ENCODE measurements at places on chromosomes 11 and 22.

DNA sequence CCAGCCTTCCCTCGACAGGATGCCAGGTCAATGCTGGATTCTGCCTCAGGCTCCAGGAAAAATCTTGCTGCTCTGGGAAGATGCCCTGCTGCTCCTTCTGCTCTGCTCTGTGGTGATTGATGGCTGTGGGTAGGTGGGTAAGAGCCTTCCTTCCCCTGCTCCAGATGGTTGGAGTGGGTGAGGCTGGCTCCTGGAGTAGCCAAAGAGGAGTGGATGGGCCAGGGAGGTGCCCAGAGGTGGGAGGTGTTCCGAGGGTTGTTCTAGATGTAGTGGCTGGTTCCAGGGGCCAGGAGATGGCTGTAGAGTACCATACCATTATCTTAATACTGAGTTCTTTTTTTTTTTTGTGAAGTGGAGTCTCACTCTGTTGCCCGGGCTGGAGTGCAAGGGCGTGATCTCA is 99.6 kb upstream of the THY1 start:
- no peaks in the 10 kb centered on the region for H3K36me3 ChIP-seq
- H3K27ac ChIP-seq = no peak overlapping the region
- no peak overlapping the region for H3K4me3 ChIP-seq
- no peaks in the 10 kb centered on the region for H3K4me1 ChIP-seq
- no peaks in the 10 kb centered on the region for H3K27me3 ChIP-seq
- DNase-seq = no peak

DNA sequence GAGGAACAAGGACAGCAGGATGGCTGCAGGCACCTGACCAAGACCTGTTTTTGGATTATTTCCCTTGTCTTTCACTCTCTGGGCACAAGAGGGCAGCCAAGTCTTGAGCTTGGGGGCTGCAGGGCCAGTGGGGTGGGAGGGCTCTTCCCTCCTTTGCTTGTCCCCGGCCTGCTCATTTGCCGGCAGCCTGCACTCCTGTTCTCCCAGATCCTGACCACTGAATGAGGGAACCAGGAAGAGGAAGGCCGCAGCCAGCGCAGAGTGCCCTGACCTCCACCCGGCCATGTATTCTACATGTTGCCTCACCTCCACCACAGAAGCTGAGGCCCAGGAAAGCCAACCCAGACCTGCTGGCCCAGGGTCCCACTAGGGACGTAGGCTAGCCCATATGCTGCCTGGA is 15.5 kb upstream of the NNMT start:
- H3K36me3 ChIP-seq = no peaks in the 10 kb centered on the region
- no peak overlapping the region for H3K4me3 ChIP-seq
- no peak overlapping the region for H3K27ac ChIP-seq
- H3K27me3 ChIP-seq = peaks cover 7% of the 10 kb centered on the region
- DNase-seq = no peak

DNA sequence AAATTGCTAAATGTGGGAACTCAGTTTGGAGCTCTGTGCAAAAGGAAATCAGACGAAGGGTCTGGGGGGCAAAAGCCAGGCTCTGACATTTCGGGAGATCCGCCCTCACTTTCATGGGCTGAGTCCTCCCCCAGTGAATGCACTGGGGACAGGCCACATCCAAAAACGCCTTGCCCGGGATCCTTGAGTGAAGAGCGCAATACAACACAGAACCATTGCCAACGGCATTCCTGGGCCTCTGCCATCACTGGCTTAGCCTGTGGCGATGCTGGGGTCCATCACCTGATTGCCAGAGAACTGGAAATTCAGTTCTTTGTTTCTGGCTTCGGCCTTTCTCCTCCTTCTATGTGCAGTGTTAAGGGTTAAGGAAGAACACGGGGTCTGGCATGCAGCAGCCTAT is 297.9 kb downstream of the SHANK2 start:
- no peaks in the 10 kb centered on the region for H3K36me3 ChIP-seq
- no peak for DNase-seq
- no peak overlapping the region for H3K4me3 ChIP-seq
- no peak overlapping the region for H3K27ac ChIP-seq

- no peak for DNase-seq
- H3K4me3 ChIP-seq = no peak overlapping the region
- no peaks in the 10 kb centered on the region for H3K4me1 ChIP-seq
- H3K27me3 ChIP-seq = no peaks in the 10 kb centered on the region
- H3K36me3 ChIP-seq = no peaks in the 10 kb centered on the region
- no peak overlapping the region for H3K27ac ChIP-seq
Measured at GRCh38 chr11:92834296-92835020, 135.0 kb upstream of the MTNR1B start.

DNA sequence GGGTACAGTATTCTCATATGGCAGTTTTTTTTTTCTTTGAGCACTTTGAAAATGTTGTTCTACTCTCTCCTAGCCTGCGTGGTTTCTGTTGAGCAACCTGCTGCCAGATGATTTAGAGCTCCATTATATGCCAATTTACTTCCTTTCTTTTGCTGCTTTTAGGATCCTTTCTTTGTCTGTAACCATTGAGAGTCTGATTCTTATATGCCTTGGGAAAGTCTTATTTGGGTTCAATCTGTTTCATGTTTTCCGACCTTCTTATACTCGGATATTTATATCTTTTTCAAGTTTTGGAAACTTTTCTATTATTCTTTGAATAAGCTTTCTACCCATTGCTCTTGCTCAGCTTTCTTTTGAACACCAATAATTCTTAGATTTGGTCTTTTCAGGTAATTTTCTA is 138.1 kb upstream of the RAG2 start:
- no peak for DNase-seq
- H3K4me1 ChIP-seq = peaks cover 5% of the 10 kb centered on the region
- H3K27ac ChIP-seq = no peak overlapping the region
- peaks cover 19% of the 10 kb centered on the region for H3K27me3 ChIP-seq

GRCh38 chr22:35930933-35931332 is 97.7 kb downstream of the RBFOX2 start:
- no peak overlapping the region for H3K4me3 ChIP-seq
- no peak for DNase-seq
- no peaks in the 10 kb centered on the region for H3K4me1 ChIP-seq
- H3K27ac ChIP-seq = no peak overlapping the region
- H3K36me3 ChIP-seq = no peaks in the 10 kb centered on the region

GRCh38 chr22:28855355-28856094 is 27.8 kb upstream of the ZNRF3 start:
- peaks cover 8% of the 10 kb centered on the region for H3K27me3 ChIP-seq
- H3K27ac ChIP-seq = no peak overlapping the region
- H3K4me3 ChIP-seq = no peak overlapping the region
- H3K4me1 ChIP-seq = no peaks in the 10 kb centered on the region
- no peaks in the 10 kb centered on the region for H3K36me3 ChIP-seq

DNA sequence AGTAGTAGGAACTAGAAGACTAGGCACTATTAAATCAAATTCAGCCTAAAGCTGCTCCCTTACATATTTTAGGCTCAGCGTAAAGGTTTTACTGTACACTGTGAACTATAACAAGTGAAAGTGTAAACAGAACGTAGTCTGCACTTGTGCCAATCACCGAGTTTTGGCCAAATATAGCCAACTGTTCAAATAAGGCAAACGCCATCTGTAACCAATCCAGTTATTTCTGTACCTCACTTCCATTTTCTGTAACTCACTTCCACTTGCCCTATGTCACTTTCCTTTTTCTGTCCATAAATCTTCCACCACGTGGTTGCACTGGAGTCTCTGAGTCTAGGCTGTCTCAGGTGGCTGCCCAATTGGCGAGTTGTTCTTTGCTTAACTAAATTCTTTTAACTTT is 2132.2 kb downstream of the LRRC4C start:
- no peaks in the 10 kb centered on the region for H3K27me3 ChIP-seq
- no peak overlapping the region for H3K4me3 ChIP-seq
- no peaks in the 10 kb centered on the region for H3K4me1 ChIP-seq
- no peaks in the 10 kb centered on the region for H3K36me3 ChIP-seq
- H3K27ac ChIP-seq = no peak overlapping the region

GRCh38 chr22:19713650-19714311 is 522 bp upstream of the SEPTIN5 start:
- no peak for DNase-seq
- peaks cover 21% of the 10 kb centered on the region for H3K27me3 ChIP-seq
- H3K4me1 ChIP-seq = no peaks in the 10 kb centered on the region
- peak overlapping the region; percentile 62 for H3K4me3 ChIP-seq
- no peaks in the 10 kb centered on the region for H3K36me3 ChIP-seq

GRCh38 chr11:13826505-13827278 is 135.8 kb upstream of the SPON1 start:
- DNase-seq = no peak
- no peak overlapping the region for H3K4me3 ChIP-seq
- no peak overlapping the region for H3K27ac ChIP-seq
- H3K36me3 ChIP-seq = no peaks in the 10 kb centered on the region
- no peaks in the 10 kb centered on the region for H3K4me1 ChIP-seq

- peaks cover 70% of the 10 kb centered on the region for H3K4me1 ChIP-seq
- DNase-seq = no peak
- H3K4me3 ChIP-seq = peak overlapping the region; percentile 8
- peak overlapping the region; percentile 64 for H3K27ac ChIP-seq
- H3K27me3 ChIP-seq = no peaks in the 10 kb centered on the region
Measured at GRCh38 chr11:14579646-14580045, 59.5 kb upstream of the PSMA1 start.

GRCh38 chr22:23180301-23180892 is at the start of gene BCR:
Gene BCR (plus strand): TSS chr22:23180509. CDS start chr22:23180961, 452 bp downstream.
- peak within 1 kb of the TSS; percentile 92 for H3K4me3 ChIP-seq
- peaks cover 66% of the 10 kb centered on the region for H3K4me1 ChIP-seq
- DNase-seq = peak; percentile 58
- peak within 1 kb of the TSS; percentile 81 for H3K27ac ChIP-seq
- peaks cover 26% of the 10 kb centered on the region for H3K36me3 ChIP-seq

DNA sequence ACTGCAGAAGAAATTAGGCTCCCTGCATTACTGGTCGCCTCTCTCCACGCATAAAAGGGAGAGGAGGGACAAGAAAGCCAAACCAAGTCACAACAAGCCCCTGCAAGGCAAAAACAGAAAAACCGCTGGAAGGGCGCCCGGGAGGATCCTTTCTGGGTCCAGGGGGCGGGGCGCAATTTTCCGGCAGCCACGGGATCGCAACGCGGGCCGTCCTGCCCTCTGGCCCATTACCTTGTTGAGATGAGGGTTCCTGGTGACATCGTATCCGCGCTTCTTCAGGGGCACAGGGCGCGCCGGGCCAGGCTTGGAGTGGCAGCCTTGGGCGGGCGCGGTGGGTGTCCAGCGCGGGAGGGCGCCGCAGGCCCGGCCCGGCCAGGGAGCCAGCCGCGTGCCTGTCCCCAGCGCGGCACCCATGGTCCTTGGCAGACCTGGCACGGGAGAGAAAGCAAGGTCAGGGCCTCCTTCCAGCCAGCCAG is 847 bp downstream of the ME3 start:
- peaks cover 18% of the 10 kb centered on the region for H3K4me1 ChIP-seq
- peak overlapping the region; percentile 83 for H3K4me3 ChIP-seq
- H3K27me3 ChIP-seq = peaks cover 31% of the 10 kb centered on the region
- no peak for DNase-seq
- H3K36me3 ChIP-seq = peaks cover 4% of the 10 kb centered on the region

- H3K4me1 ChIP-seq = no peaks in the 10 kb centered on the region
- no peaks in the 10 kb centered on the region for H3K36me3 ChIP-seq
- no peaks in the 10 kb centered on the region for H3K27me3 ChIP-seq
- no peak overlapping the region for H3K27ac ChIP-seq
- no peak overlapping the region for H3K4me3 ChIP-seq
Measured at GRCh38 chr11:5910540-5910939, 17.5 kb downstream of the OR52E5 start.

DNA sequence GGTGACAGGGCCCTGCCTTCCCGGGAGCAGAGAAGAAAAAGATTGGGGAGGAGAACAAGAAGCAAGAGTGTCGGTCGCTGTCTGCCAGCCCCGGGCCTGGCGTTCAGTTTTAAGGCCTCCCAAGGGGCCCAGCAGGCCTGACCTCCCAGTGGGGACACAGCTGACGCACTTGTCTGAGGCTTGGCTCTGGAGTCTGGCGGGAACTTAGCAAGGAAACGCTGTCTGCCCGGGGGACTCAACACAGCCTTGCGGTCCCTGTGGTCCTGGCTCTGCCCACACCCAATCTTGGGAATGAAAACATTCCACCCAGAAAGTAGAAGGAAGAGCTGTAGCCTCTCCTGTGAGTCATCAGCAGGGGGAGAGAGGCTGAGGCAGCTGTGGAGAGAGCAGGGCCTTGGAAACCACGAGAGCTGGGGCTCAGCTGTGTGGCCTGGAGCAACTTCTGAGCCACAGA is 54.4 kb downstream of the TRAF6 start:
- peaks cover 39% of the 10 kb centered on the region for H3K4me1 ChIP-seq
- H3K36me3 ChIP-seq = peaks cover 57% of the 10 kb centered on the region
- H3K4me3 ChIP-seq = no peak overlapping the region
- no peak for DNase-seq
- H3K27ac ChIP-seq = no peak overlapping the region

DNA sequence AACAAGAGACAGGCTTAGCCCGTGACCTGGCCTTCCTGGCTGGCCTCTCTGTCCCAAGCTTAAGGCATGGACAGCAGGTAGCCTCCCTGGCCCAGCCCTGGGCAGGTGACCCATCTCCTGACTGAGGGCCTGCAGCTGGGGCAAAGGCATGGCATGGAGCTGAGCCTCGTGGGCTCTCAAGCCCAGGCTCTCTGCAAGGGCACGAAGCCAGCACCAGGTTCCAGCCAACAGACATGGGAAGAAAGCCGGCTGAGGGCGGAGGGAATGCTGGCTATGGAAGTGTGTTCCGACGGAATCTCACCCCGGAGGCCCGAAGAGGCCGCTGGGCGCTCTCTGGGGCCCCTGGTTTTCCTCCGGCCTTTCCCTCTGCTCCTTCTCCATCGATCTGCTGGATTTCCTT is 12.9 kb downstream of the DNAL4 start:
- H3K4me3 ChIP-seq = no peak overlapping the region
- H3K4me1 ChIP-seq = no peaks in the 10 kb centered on the region
- H3K27me3 ChIP-seq = no peaks in the 10 kb centered on the region
- DNase-seq = no peak

DNA sequence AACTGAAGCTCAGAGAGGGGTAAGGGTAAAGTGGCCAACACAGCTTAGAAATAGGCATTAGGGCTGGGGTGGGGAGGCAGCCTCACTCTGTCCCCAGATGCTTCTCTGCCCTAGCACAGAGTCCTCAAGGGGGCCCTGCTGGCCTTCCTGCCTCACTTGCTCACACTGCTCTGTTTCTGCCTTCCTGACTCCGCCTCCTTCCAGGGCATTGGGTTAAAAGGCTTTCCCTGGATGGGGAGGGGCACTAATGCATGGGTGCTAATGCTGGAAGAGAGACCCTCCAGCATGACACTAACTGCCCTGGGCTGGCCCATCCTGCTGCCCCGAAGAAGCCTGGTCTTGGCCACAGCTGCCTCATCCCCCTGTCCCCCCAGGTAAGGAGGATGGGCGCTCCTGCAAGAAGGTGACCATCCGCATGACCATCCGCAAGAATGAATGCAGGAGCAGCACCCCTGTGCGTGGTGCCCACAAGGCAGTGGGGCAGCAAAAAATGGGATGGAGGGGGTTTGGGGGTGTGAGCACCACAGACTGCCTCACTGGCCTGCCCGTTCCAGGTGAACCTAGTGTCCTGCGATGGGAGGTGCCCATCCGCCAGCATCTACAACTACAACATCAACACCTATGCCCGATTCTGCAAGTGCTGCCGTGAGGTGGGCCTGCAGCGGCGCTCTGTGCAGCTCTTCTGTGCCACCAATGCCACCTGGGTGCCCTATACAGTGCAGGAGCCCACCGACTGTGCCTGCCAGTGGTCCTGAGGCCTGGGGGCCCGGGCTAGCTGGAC is 74.0 kb upstream of the MYOD1 start:
- no peak for DNase-seq
- H3K4me1 ChIP-seq = no peaks in the 10 kb centered on the region

Measured in activated T-helper 1 cell treated with anti-CD3 and anti-CD28 coated beads, Interleukin-12 subunit alpha, Interleukin-12 subunit beta, Interleukin-2, Interleukin-4 antibody, amounts not matched to agents 30 ng/mL and 10 ng/mL and 1 ng/mL, durations not matched to agents 14 hours and 24 hours and 36 hours (primary cell).